Activated gamma-delta T cell treated with Interleukin-2 at 50 U/mL for 16 hours (primary cell): ENCODE measurements at places on chromosomes 16 and 17.

DNA sequence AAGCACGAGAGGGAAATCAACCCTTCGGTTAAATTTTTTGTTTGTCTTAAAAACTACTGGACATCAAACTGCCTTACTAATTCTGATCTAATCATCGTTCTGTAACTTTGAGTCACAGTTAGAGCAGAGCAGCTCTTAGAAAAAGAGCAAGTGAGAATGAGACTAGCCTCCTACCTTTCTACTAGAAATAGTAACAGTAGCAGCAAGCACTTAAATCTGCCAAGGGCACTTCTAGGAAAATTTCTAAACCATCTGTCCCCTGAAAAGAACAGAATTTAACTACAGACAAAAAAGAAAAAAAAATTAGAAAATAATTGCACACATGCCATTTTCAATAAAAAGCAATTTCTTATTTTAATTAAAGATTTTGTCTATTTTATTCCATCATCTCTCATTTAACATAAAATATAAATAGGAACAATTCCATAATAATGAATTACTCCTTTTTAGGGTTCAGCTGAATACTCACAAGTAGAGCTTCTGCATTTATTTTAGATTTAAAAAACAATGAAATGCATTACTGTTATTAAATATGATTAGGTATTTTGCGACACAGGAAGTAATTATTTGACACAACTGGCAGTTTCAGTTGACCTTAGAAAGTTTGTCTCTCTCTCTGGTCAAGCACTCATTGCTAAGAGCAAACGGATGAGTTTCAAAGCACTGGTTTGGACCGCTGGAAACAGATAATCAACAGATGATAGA, 250.8 kb upstream of the SOX9 start:
- no peak for DNase-seq

- DNase-seq, result no peak
These were observed 201.2 kb upstream of the HSBP1 start for GRCh38 chr16:83606486-83607030.

DNA sequence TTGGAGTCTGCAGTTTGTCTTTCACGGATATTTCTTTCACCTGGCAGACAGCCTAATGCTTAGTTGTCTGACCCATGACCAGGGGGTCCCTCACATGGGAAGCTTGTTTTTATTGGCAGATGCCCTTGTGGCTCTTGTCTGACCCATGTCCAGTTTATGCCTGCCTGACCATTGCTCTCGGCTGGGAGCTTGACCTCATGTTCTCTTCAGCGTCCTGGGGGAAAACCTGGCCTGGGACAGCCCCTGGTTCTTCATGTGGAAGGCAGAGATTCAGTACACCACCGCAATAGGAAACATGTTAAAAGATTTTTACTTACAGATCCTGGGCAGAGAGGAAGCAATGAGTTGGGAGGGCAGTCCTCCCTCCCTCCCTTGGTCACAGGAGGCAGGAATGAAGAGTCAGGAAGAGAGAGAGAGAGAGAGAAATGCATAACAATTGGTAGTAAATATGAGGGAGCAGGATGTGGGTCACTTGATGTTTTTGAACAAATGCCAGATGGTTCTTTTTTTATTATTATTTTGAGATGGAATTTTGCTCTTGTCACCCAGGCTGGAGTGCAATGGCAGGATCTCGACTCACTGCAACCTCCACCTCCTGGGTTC, 302.7 kb upstream of the MYOCD start:
- DNase-seq, result no peak

DNA sequence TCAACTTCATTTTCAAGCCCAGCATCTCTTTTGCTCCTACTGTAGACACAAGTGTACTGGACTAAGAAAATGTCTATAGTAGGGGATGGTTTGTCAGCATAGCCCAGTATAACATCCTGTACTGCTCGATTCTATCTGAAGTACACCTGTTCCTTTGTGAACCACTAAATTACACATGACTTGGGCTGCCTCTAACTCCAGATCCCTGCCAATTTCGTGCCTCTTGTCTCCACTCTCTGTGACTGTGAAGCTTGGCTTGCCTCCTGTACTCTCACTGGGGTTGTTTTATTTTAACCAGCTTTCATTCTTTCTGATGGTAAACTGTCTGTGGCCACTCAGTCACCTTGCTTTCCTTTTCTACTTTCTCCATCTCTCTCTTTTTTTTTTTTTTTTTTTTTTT, 24.5 kb downstream of the GFOD2 start:
- DNase-seq, result no peak

DNA sequence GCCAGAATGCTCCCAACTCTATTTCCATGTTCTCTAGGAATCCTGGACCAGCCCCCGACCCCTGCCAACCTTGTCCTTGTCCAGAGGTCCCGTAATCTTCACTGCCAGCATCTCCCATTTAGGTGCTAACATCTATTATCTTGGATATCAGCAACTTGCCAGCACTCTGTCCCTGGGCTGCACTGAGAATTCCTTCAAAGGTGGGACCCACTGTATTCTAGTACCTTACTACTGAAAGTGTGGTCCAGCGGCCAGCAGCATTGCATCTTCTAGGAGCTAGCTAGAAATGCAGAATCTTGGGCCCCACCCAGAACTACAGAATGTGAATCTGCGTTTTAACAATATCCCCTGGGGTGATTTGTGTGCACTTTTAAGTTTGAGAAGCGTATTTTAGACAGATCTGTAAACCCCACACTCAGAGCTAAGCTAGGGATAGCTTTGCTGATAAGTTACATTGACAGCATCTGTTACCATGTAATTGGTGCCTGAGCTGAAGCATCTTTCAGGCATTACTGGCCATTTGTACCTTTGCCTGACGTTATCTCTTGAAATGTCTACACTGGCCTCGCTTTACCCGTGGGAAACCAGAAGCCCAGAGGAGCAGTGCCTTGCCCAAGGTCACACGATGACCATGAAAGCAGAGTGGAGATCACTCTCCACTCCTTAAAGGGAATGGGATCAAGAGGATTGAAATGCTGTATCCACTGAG, 8.3 kb downstream of the ABAT start:
- DNase-seq, result no peak

- DNase-seq, result no peak
These were observed 14.8 kb upstream of the NUDT16L1 start for GRCh38 chr16:4678596-4678995.

DNA sequence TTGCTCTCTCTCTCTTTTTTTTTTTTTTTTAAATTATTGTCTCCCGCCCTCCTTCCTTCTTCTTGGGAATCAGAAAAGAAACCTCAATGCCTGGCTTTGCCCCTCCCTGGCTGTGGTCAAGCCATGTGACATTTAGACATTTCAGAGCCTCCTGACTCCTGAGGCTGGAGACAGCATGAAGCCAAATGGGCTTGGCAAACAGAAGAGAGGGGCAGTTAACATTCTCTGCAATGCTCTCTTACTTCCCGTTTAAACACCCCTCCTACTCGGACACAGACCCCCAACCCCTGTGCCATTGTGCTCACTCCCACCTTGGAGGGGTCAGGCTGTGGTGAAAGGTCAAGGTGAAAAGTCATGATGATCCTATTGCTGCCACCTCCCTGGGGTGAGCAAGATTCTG, 14.7 kb upstream of the MEOX1 start:
- no peak for DNase-seq

- DNase-seq, result no peak
These were observed 18.4 kb downstream of the HS3ST6 start for GRCh38 chr16:1899641-1900451.

- DNase-seq, result no peak
These were observed 842 bp upstream of the TEDC2 start for GRCh38 chr16:2458887-2459646.

DNA sequence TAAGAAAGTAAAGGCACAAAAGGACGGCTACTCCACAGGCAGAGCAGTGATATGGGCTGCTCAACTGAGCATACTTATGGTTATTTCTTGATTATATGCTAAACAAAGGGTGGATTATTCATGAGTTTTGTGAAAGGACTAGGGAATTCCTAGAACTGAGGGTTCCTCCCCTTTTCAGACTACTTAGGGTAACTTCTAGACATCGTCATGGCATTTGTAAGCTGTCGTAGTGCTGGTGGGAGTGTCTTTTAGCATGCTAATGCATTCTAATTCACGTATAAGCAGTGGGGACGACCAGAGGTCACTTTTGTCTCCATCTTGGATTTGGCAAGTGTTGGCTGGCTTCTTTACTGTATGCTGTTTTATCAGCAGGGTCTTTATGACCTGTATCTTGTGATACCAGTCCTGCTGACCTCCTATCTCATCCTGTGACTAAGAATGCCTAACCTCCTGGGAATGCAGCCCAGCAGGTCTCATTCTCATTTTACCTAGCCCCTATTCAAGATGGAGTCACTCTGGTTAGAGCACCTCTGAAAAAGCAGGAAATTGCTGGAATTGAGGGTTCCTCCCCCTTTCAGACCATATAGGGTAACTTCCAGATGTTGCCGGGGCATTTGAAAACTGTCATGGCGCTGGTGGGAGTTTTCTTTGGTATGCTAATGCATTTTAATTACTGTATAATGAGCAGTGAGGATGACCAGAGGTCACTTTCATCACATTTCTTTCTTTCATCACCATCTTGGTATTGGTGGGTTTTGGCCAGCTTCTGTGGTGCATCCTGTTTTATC, 388.5 kb downstream of the XYLT1 start:
- DNase-seq, result no peak

DNA sequence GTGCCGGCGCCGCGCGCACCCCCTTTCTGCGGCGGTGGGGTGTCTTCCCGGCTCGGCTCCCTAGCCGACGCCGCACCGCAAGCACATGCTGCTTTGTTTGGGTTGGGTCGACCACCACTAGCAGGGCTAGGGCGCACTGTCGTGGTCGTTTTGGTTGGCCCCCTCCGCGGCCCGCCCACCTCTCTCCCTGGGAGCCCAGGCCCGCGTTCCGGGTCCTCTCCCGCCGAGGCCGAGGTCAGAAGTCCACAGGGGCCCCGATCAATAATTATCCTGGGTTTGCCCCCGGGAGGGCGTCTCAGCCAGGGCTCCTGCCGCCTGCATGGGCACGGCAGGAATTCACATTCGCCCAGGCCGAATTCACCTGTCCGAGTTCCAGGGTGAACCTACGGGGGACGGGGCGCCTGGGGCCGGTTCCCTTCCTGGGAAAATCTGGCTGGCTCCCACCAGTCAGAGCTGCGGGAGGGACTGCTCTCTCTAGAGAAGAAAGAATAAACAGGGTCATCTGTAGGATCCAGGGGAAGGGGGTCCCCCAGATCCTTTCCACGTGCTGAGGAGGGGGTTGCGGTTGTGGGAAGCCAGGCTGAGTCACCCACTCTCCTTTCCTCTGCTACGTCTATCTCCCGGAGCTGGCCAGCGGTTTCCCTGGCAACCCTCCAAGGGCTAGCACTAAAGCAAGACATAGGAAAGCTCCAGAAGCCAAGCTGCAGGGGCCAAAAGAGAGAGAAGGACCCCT, 584 bp upstream of the STAT5B start:
- DNase-seq, result no peak

DNA sequence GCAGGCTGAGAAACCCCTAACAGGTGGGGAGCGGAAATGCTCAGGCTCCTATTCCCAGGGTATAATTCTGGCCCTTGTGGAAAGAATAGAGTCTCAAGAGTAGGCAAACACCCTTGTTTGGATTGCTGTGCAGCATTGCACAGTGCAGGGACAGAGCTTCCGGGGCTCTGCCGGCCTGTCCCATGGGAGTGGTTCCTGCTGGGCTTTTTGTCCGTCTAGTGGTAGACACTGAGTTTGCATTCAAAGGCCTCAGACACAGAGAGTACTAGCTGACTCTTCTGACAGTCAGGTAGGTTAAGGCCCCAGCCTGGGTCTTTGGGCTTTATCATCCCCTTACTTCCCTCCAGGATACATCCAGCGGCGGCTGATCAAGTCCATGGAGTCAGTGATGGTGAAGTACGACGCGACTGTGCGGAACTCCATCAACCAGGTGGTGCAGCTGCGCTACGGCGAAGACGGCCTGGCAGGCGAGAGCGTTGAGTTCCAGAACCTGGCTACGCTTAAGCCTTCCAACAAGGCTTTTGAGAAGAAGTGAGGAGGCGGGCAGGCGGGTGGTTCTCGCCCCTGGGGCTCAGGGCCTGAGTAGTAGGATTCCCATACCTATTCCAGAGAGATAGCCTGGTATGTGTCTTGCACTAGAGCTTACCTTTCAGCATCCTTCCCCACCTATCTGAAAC, 18.1 kb downstream of the POLR2A start:
- no peak for DNase-seq

DNA sequence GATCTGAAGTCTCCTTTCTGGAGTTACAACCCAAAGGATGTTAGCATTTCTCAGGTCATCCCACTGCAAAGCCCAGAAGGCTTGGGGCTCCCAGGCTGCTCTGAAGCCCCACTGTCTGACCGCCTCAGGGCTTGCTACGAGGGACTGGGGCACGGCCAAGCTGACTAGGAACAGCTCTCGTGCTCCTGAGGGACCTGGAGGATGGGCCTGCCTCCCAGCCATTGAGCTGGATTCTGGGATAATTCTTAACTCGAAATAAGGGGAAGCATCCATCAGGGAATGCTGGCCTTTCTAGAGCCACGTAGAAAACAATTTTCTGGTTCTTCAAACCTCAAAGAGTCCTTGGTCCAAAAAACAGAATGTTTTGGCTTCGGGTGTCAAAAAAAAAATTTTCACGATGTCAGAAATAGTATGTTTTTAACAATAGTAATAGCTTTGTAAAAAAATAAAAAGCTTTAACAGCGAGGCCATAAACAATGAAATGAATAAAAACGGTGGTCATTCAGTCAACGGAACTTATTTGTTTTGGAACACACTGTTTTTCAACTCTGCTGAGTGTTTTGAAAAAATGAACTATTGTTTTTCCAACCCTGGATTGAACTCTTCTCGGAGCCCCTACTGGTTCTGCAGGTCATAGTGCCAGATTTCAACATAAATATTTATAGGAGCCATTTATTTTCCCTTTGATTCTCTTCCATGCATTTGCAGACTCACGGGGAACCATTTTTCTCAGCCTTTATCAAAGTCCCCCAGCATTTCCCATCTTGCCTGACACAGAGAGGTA, 16.4 kb upstream of the HERPUD1 start:
- DNase-seq, result no peak

GRCh38 chr16:56776562-56776961, 46.6 kb downstream of the NUP93 start:
- DNase-seq, result no peak

- DNase-seq, result no peak
These were observed 254.8 kb upstream of the TBX2 start for GRCh38 chr17:61144617-61145564.

- DNase-seq, result no peak
These were observed 2103.5 kb downstream of the TP53TG3F start for GRCh38 chr16:35562919-35563318.

- DNase-seq, result no peak
These were observed 13.2 kb upstream of the CLEC18C start for GRCh38 chr16:70160388-70160787.

GRCh38 chr17:83174362-83175118, 95.1 kb downstream of the METRNL start:
- no peak for DNase-seq

- no peak for DNase-seq
These were observed 234.7 kb upstream of the GSE1 start for GRCh38 chr16:85378145-85379040.

DNA sequence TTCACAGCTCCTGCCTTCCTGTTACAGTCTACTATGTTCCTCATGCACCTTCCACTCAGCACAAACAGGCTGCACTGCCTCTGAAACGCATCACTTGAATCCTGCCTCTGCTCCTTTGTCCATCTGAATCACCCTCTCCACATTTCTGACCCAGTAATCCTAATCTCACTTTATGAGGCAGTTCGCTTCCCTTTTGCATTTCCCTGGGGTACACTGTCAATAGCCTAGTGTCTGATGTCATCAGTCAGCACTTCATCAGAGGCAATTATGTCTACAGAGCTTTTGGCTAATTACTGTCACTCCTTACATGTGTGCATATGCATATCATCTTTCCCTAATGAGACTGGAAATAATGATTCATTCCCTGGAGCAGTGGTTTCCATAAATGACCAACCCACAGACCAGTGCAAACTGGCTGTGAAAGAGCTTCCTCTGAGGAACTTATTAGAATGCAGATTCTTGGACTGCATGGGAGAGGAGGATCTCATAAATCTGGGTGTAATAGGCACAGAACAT, 23.6 kb downstream of the CA4 start:
- no peak for DNase-seq
